ENCODE measurements at places on chromosomes 6 and 20.

- DNase-seq, result no peak
Measured at GRCh38 chr20:3739926-3740451, 7.5 kb downstream of the HSPA12B start.

DNA sequence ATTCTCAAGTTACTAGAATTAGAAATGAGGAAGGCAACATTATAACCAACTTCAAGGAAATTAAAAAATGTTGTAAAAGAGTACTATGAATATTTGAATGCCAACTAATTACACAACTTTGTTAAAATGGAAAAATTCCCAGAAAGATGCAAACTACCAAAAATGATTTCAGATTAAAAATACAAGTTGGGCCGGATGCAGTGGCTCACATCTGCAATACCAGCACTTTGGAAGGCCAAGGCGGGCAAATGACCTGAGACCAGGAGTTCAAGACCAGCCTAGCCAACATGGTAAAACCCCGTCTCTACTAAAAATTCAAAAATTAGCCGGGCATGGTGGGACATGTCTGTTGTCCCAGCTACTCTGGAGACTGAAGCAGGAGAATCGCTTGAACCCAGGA lies 874.2 kb upstream of the GJE1 start:
- DNase-seq, result no peak

DNA sequence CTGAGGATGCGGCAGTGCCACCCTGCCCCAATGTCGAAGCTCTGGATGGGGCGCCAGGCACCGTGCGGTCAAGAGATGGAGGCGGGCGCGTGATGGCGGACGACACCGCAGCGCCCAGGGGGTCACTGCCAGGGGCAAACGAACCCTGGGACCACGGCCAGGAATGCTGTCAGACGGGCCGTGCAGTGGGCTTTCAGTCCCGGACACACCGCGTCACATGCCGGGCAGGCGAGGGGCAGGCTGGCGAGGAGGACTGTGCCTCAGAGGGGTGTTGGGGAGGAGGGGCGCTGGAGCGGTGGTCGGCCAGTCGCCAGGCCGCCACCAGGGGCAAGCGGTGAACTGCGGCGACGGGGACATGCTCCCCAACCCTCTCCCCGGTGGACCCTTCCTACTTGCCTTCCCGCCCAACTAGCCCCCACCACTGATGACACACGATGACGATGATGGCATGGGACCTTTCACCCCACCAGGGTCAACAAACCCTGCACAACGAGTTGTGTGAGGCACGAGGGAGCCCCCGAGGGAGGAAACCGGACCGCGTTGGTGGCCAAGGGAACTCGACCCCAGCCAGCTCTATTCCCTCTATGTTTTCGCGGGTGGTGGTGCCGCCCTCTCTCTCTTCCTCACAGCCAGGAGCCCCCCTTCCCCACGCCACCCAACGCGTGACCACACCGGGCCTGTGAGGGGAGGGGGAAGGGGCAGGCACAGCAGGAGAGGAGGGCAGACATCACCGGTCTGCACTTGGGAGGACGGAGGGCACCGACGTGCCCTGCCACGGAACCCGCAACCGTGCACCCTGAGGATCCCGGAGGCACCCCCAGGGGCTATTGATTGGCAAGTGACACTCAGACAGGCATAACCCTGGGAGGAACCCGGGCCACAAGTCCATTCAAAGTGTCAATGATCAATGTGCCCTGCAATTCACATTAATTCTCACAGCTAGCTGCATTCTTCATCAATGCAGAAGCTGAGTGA lies 1960.9 kb upstream of the DEFB115 start:
- DNase-seq, result no peak

DNA sequence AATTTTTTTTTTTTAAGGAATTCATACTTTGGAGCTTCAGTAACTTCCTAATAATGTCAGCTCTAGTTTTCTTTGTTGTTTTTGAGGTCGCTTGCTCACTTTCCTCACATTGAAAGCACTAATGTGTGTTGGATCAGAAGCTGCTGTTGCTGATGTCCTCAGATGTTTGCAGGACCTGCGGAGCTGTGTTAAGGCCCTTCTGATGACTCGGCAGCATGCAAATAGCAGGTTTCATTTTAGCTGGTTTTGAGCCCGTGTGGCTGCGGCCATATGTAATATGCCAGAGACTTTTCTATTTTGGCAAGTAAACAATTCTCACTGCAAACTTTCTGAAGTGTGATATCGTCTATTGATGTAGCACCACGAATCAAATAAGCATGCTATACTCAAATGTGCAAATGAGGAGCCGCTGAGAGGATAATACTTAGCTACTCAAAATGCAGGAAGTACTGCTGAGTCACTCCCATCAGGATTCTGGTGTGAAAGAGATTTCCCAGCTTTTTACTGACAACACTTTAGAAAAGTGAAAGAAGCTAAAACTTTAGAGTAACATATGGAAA lies 187.8 kb downstream of the SASH1 start:
- DNase-seq, result no peak

DNA sequence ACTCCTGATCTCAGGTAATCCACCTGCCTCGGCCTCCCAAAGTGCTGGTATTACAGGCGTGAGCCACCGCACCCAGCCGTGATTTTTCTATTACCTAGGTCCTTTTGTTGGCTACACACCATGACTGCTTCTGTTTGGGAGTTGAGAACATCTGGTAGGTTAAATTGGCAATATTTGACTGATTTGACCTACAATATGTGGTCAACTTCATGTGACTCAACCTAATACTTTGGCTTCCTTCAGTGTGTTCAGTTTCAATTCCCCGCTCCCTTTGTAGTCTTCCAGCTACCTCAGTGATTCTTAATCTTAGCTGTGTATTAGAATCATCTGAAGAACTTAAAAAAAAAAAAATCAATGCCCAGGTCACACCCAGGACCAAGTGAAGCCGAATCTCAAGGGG lies 47.4 kb downstream of the MYB start:
- DNase-seq, result no peak

- no peak for DNase-seq
Measured at GRCh38 chr20:2745060-2745910, 52.7 kb downstream of the EBF4 start.

DNA sequence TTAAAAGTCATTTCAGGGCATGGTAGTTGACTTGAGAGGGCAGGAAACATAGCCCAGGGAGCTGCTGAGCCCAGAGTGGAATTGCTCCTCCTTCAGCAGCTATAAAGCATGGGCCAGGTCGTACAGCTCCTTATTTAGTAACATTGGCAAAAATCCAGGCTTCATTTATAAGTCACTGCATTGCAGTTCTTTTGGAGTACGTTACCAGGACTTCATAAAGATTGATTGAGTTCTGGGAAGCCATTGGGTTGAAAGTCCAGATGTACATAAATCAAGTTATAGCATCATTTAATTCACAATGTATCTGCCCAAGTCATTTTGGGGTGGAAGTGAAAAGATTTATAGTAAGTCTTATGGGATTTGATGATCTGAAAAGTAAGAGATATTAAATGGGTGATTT lies 53.0 kb upstream of the ANKEF1 start:
- DNase-seq, result no peak

GRCh38 chr6:112027942-112028674 lies 25.8 kb upstream of the CCN6 start:
- no peak for DNase-seq

DNA sequence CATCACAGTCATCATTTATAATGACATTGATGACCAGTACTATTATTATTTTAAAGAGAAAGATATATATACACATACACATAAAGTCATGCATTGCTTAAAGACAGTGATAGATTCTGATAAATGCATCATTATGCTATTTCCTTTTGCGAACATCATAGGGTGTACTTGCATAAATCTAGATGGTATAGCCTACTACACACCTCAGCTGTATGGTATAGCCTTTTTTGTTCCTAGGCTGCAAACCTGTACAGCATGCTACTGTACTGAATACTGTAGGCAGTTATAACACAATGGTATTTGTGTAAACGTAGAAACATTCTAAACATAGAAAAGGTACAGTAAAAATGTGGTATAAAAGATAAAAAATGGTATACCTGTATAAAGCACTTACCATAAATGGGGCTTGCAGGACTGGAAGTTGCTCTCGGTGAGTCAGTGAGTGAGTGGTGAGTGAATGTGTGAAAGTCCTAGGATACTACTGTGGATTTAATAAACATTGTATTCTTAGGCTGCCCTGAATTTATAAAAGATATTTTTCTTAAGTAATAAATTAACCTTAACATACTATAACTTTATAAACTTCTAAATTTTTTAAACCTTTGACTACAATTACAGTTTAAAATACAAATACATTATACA lies 23.9 kb downstream of the QKI start:
- no peak for DNase-seq

GRCh38 chr6:37960139-37960935 lies 140.8 kb downstream of the ZFAND3 start:
- no peak for DNase-seq

- DNase-seq, result no peak
Measured at GRCh38 chr20:22403022-22403631, 181.2 kb downstream of the FOXA2 start.

DNA sequence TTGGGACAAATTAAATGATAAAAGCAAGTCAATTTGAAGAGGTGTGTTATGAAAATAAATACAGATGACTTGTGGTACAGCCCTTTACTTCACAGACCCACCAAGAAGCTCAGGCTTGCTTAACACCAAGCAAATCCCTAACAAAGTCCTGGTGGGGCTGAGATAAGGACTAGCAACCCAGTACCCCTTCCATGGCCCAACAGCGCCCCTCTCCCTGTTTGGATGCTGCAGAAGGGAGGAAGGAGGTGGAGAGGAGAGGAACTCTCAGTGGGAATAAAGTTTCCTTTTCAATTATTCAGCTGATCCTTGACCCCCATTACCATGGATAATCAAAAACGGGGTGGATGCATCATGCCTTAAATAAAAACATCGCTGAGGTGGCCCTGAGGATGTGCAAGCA lies 4.5 kb upstream of the ZNF831 start:
- DNase-seq, result no peak
